Tibial artery (tissue), 4 donors: ENCODE measurements at places on chromosomes 13 and 19.

DNA sequence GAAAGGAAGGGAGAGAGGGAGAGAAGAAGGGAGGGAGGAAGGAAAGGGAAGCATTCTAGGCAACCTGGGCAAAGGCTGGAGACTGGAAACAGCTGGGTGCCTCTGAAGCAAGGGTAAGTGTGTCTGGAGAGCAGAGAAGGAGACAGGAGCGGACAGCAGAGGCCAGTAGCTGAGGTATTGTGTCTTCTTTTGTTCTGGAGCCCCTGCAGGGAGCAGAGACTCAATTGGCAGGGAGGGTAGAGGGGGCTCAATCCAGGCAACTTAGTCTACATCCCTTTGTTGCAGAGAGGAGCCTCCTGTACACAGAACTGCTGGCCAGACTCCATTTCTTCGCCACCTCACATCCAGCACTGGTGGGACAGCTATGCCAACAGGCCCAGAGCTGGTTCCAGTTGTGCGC, 53.2 kb downstream of the NWD1 start:
- H3K27ac ChIP-seq = no peak overlapping the region
- no peaks in the 10 kb centered on the region for H3K4me1 ChIP-seq
- no peak overlapping the region for H3K4me3 ChIP-seq
- no peaks in the 10 kb centered on the region for H3K27me3 ChIP-seq
- DNase-seq = no peak
- H3K36me3 ChIP-seq = no peaks in the 10 kb centered on the region

DNA sequence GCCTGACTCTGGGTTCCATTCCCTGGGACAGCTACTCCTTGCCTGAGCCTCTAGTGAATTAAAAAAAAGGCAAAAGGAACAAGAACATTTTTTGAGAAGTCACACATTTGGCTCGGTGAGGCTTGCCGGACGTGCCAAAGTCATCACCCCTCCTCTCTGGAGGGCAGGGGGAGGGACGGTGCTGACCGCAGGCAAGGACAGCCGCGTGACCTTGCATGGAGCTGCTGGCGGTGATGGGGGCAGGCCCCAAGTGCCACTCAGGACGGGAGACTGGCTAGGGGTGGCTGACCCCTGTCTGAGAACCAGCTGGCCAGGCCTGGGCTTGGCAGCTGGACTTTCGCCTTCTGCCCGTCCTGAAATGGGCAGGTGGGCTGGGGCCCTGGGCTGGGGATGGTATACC, 26.4 kb downstream of the MAP2K2 start:
- H3K27ac ChIP-seq = peak overlapping the region; percentile 83
- H3K36me3 ChIP-seq = peaks cover 88% of the 10 kb centered on the region
- H3K4me1 ChIP-seq = peaks cover 18% of the 10 kb centered on the region
- no peaks in the 10 kb centered on the region for H3K27me3 ChIP-seq
- DNase-seq = peak; percentile 93
- H3K4me3 ChIP-seq = no peak overlapping the region

DNA sequence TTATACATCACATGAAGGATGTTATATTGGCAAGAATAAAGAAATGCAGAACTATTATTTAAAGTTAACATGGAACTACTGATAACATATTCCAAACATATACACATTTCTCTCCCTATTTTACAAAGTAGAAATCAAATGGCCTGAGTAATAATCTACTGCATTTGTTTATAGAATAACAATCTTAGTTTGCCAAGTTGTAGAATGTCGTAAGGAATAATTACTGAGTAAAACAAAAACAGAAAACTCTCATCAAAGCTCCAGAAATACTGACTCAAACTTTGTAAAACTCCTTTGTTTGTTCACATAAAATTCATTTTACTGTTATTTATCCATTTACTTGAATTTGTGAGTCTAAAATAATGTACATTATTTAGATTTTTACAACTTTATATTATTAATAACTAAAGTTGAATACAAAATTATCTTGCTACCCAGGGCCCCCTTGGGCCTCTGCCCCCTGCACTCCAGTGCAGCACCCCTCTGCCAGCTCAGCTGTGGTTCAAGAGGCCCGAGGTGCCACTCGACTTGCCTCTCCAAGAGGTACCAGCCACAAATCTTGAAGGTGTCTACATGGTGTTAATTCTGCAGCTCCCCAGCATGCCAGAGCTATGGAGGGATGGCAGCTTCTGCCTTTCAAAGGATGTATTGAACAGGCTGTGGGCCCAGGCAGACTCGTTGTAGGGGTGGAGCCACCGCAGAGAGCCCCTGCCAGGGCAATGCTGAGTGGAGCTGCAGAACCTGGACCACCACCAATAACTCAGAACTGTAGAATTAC, 2819.7 kb downstream of the PCDH9 start:
- DNase-seq = no peak
- no peaks in the 10 kb centered on the region for H3K36me3 ChIP-seq
- no peak overlapping the region for H3K4me3 ChIP-seq
- H3K27ac ChIP-seq = no peak overlapping the region

DNA sequence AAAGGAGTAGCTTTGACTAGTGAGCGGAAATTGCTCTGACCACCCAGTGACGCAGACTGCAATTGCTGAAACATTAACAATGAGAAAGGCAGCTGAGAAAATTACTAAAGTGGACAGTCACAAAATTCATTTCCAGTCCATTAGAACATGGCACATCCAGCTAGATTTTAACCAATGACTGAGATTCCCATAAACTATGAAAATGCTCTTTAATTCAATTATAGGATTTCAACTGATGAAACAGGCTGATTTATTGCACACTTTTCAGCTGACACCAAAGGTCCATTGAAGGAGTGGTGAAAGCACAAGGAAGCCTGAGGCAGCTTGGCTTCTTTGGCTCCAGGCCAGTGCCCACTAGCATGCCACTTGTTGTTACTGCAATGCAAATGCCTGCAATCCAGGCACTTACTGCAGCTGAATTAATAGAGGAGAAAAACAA, 933.4 kb downstream of the SLITRK6 start:
- DNase-seq = no peak
- H3K4me3 ChIP-seq = no peak overlapping the region
- no peaks in the 10 kb centered on the region for H3K4me1 ChIP-seq
- no peaks in the 10 kb centered on the region for H3K27me3 ChIP-seq
- no peaks in the 10 kb centered on the region for H3K36me3 ChIP-seq
- H3K27ac ChIP-seq = no peak overlapping the region

DNA sequence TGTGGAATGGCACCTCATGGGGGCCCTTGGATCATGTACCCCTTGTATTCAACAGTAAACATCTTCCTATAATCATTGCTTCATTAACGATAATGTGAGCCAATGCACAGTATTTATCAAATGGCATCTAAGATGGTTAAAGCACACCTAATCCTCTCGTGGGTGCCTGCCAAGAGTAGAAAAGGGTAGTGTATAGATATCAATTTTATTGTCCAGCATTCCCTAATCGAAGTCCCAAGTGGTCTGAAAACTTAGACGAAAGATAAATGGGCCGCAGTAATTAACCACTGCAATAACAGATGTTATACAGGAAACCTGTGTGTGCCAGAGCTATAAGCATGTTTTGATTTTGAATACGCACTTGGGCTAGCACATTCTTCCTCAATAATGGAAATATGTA, 667 bp upstream of the MBNL2 start:
- no peak for DNase-seq
- H3K27ac ChIP-seq = peak overlapping the region; percentile 78
- no peaks in the 10 kb centered on the region for H3K27me3 ChIP-seq
- no peaks in the 10 kb centered on the region for H3K36me3 ChIP-seq

- H3K4me1 ChIP-seq = no peaks in the 10 kb centered on the region
- no peak for DNase-seq
These were observed at the start of gene SCGB2B2 for GRCh38 chr19:34676697-34677385. Gene SCGB2B2, minus strand, starts transcription at chr19:34677159. Its CDS starts 82,596 bp downstream, at chr19:34594563.
